HEK293T (cell line): ENCODE measurements at places on chromosomes 3 and 15.

DNA sequence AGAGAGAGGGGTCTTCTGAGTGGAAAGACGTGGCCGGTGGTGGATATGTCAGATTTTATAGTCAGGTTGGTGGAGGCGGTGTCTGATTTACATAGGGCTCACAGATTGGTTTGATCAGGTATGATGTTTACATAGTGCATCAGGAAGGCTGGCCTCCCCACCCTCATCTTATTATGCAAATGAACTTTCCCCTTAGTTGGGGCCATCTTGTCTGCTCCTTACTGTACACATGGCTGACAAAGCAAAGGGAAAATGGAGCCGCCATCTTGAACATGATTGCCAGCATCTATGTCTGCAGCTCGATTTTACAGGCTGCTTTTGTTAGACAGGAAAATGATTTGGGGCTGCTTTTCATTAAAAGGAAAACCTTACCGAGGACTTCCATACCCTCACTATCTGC lies 19.9 kb downstream of the SQOR start:
- no peak for DNase-seq

- no peak for DNase-seq
Measured at GRCh38 chr3:113252553-113252952, 41.2 kb downstream of the BOC start.

DNA sequence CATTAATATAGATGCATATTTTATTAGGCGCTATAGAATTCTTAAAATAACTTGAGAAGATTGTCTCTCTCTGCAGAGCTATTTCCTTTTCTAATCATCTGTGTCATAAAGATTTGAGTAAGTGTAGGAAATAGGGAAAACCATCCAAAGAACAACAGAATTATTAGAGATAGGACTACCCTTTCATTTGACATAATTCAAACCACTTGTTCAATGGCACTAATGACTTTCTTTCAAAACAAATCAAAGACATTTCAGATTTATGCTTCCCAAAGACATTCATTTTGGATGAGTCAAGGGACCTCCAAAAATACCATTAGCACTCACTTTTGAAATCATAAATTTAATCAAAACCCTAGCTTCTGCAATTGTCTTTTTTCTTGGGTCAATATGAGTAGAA lies 29.5 kb downstream of the PRICKLE2 start:
- DNase-seq = no peak

- DNase-seq = no peak
Measured at GRCh38 chr3:197031315-197032285, 2.0 kb upstream of the MELTF start.

DNA sequence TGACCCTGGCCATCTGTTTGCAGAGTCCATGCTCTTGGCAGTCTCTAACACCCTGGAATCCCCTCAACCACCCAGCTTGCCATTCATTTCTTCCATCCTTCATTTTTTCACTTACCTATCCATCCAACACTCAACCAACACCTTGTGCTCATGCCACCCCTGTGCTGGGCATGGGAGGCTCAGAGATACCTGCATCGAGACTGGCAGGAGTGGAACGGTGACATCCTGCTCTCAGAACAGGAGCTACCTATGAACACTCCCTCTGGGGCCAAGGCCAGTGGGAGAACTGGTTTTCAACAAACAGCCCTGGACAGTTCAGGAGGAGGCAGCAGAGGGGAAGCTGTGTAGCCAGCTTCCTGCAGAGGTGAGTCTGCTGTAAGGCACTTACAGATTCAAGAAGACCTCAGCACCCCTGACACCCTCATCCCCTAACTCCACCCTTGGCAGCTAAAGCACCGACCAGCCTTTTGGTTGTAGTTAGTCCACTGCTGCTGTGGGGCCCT lies 19.5 kb upstream of the ATP2B2 start:
- DNase-seq = no peak

GRCh38 chr3:63724987-63725386 lies 72.5 kb downstream of the SNTN start:
- DNase-seq = no peak

DNA sequence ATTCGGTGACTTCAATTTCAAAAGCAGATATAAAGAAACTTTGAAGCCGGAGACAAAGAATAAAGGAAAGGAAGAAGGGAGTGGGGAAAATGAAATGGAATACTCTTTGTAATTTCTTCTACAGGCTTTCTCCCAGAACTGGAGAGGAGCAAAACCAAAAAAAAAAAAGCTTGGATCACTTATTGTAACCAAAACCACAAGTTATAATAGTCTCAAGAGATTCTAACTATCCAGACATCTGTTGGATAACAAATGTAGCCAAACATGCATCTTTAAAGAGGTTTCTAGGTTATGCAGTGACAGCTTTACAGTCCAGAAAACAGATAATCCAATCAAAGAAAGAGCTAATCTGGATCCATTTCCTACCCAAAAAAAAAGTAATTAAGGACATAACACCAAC lies 36.2 kb downstream of the VGLL3 start:
- DNase-seq = no peak

- DNase-seq = no peak
Measured at GRCh38 chr3:178964551-178964950, 107.1 kb downstream of the ZMAT3 start.

DNA sequence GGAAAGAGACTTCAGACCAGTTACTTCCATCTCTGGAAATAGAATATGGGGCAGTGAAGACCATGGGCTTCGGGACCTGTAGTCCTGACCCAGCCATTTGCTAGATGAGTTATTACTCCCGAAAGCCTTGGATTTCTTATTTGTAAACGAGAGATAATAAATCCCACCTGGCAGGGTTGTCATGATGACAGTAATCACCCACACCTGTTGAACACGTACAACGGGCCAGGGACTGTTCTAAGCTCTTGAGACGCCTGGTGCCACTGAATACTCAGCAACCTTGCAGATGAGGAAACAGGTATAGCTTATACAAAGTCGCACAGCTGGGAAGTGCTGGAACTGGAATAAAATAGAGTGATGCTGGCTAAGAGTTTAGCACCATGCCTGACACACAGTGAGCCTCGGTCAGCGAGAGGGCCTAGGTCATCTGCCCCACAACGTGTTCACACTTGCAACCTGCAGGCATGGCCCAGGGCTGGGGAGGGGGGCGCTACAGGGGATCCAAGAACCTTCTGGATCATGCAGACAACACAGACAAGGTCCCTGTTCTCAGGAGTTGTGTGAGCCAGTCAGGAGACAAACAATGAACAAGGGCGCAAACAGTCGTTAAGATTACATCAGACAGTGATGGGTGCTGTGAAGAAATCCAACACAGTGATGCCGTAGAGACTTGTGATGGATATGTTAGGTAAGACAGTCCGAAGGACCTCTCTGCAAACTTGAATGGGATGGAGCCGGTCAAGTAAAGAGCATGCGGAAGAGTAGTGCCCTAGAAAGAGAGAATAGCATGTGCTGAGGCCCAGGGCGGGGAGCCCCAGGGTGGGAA lies 89.2 kb downstream of the CORO2B start:
- DNase-seq = no peak

DNA sequence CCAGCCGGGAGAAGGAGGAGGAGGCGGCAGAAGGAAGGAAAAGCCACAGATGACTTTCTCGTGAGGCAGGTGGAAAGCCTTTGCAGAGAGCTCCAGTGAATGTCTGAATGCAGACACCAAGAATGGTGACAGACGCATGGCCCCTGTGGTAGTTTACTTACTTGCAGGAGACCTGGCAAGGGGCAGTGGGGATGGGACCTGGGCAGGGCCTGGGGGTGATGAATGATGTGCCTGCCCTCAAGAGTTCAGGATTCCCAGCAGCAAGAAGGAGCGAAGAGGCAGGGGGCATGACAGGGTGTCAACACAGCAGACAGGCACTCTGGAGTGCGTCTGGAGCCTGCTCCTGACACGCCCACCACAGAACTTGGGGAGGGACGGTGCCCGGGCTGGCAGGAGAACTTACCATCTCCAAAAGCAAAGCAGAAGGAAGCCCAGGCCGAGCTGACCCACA lies 260.5 kb upstream of the LYSMD4 start:
- DNase-seq = no peak

DNA sequence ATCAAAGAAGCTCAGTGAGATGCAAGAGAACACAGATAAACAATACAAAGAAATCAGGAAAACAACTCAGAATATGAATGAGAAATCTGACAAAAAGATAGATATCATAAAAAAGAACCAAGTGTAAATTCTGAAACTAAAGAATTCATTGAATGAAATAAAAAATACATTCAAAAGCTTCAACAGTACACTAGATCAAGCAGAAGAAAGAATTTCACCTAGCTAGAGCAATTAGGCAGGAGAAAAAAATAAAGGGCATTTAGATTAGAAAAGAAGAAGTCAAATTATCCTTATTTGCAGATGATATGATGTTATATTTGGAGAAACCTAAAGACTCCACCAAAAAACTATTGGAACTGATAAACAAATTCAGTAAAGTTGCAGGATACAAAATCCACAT lies 19.4 kb upstream of the CX3CR1 start:
- DNase-seq = no peak

DNA sequence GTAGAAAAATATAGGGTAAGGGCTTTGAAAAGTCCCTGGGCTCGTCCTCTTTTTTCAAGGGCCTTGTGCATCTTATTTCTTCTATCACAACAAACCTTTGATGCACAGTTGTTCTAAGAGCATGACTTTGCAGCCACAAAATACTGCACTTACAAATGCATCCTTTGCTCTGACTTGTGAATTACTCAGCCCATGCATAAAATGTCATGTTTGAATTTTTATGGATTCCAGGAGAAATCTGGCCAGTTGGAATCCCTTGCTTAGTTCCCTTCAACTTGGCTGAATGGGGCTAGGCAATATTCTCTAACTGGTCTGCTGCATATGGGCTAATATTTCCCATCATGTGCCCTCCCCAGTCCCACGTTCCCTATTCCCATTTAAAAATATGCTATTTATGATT lies 523.9 kb upstream of the RGMA start:
- DNase-seq = no peak

DNA sequence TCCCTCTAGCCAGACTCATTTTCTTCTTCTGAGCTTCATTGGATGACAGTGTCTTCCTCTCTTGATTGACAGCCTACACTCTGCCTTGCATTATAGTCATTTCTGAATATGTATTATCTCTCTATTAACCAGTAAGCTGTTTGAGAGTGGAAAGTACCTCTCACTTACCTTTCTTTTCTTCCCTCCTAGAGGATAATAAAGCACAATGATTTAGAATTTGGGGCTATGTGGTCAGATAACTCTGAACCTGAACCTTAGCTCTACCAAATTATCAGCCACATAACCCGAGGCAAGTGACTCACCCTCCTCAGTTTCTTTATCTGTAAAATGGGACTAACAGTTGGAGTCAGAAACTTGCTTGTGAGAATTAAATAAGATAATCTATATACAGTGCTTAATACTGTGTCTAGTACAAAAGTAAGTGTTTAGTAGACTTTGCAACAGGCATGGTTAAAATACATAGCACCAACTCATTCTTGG lies 331.8 kb upstream of the TBL1XR1 start:
- no peak for DNase-seq

DNA sequence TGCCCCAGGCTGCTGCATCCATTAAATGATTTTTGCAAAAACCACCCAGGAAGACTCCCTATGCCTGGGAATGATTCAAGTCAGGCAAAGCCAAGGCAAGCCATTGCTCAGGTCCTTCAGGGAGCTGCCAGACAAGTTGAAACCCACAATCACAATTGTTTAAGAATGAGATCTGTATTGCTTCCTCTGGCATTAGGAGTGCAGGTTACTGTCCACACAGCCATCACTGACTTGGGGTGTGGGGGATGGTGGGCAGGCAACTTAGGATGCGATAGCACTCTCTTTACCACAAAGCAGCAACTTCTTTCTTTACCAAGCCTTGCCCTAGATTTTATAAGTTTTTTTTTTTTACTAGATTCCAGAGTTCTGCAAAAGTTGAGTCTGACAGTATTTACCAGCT lies 15.0 kb upstream of the IL20RB start:
- no peak for DNase-seq

GRCh38 chr3:194158942-194159439 lies 23.0 kb downstream of the HES1 start:
- DNase-seq = no peak

DNA sequence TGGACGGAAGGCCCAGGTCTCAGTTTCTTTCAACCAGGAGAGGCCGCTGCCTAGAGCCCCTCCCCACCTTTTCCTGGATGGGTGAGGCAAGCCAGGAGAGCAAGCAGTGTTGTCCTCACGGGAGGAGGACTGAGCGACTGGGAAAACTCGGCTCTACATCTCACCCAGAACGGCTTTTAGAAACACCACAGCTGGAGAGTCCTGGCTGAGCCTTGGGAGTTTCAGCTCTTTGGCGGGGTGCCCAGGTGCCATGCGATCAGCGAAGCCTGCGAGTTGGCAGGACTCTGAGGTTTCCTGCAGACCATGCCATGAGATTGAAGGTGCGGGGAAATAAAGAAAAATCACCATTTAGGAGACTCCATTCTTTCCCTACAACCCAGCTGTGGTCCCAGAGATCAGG lies 26.0 kb downstream of the PPCDC start:
- DNase-seq = no peak

DNA sequence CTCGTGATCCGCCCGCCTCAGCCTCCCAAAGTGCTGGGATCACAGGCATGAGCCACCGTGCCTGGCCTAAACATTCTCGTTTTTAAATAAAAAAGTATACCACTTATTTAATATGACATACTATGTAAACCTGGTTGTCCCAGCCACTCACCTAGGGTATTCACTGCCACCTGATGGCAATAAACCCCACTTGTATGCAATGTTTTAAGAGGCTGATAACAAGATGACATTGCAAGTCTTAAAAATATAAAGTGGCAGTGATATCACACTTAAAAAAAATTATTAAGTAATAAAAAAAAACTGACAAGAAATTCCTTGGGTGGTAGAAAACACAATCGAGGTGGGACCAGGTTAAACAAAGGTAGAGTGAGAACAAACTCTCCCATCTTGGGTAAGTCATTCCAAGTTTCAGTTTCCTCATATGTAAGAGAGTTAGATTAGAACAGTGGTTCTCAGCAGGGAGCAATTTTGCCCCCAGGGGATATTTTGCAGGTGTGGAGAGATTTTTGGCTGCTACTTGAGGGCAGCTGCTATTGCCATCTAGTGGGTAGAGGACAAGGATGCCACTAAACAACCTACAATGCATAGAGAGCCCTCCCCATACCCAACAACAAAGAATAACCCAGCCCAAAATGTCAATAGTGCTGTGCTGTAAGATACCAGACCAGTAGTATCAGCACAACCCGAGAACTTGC lies 14.5 kb downstream of the ARF4 start:
- DNase-seq = peak; percentile 11

GRCh38 chr3:126361211-126361610 lies 4.0 kb upstream of the KLF15 start:
- DNase-seq = no peak

- no peak for DNase-seq
Measured at GRCh38 chr3:127113571-127113891, 79.4 kb upstream of the PRR23E start.
